ENCODE measurements at places on chromosomes 7 and 10.
A peak's percentile ranks its signal among the peaks of the same experiment; 100 is the strongest.

- DNase-seq: no peak
Observed at GRCh38 chr7:78345293-78345911, 546.8 kb downstream of the PHTF2 start.

DNA sequence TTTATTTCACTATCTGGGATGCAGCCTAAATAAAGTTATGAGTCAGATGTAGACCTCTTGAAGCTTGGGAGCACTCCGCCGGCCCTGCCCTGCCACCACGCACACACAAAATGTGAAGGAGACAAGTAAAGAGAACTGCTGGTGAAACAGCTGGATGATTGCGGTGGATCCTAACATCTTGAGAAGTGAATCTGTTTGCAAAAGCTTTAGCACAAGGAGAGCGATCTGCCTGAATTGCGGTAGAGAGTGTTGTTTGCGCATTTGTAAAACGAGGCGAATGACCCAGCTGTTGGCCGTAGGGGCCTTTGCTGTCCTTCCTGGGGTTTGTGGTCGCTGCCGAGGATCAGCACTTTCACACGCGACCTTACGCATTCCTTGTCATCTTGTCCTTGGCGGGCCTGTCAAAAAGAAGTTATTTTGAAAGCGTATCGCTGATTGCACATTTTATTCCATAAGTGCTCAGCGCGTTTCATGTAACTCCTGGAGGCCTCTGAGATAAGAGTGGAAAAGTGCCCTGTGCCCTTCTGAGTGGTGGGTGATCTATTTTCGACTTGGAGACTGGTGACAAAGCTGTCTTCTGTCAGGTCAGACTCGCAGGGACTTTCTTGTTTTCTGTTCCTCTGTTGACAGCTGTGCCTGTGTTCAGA lies 40.8 kb downstream of the RBM20 start:
- DNase-seq: no peak

DNA sequence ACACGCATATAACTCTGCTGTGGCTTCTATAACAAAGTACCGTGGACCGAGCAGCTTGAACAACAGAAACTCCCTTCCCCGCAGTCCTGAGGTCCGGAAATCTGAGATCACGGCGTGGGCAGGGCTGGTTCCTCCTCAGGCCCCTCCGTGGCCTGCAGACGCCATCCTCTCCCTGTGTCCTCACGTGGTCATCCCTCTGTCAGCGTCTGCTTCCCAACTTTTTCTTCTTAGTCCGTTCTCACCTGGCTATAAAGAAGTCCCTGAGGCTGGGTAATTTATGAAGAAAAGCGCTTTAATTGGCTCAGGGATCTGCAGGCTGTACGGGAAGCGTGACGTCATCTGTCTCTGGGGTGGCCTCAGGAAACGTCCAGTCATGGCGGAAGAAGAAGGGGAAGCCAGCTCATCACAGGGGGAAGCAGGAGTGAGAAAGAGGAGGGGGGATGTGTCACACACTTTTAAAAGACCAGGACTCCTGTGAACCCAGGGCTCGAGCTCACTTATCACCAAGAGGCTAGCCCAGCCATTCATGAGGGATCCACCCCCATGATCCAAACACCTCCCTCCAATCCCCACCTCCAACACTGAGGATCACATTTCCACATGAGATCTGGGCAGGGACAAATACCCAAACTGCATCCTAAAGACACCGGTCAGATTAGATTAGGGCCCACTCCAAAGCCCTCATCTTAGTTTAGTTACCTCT lies 91.2 kb upstream of the INSIG1 start:
- DNase-seq: peak; percentile 87

GRCh38 chr7:43905956-43906330 lies 453 bp downstream of the URGCP start:
- DNase-seq: no peak

- no peak for DNase-seq
Observed at GRCh38 chr7:10117815-10118214, 855.9 kb upstream of the PHF14 start.

Measured in AML-193 (cell line).